HS-27A (cell line): ENCODE measurements at places on chromosomes 12 and 14.

GRCh38 chr12:93950311-93950710, 198.1 kb upstream of the PLXNC1 start:
- no peak for DNase-seq

DNA sequence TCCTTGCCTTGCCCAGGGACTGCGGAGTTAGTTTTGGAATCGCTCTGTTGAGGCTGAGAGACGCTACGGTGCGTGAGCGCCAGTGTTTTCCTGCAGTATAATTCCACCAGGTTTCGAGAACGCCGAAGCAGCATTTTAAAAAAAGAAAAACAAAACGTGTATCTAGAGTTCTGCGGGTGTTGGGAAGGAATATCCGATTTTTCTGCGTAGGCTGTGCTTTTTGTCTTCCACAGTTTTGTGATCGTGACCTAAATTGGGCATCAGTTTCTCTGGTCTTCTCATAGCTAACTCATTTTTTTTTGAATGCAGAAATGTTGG, 778 bp downstream of the DNM1L start:
- DNase-seq: peak; percentile 48

DNA sequence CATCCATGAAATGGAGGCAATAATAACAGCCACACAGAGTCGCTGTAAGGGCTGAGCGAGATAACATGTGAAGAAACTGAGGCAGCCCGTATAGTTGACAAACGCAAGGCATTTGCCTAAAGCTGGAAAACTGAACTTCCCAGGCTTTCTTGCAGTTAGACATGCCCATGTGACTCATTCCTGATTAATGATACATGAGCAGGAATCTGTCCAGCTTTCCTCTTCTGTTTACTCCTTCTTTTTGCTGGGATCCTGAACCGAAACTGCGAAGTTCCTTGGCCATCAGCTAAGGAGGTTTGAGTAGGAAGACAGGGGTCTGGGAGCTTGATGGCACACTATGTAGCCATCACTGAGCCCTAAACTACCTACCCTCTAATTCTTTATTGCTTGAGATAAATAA, 52.2 kb downstream of the ST8SIA1 start:
- peak; percentile 64 for DNase-seq

GRCh38 chr14:74571901-74572725, 39.9 kb downstream of the LTBP2 start:
- DNase-seq: peak; percentile 96

DNA sequence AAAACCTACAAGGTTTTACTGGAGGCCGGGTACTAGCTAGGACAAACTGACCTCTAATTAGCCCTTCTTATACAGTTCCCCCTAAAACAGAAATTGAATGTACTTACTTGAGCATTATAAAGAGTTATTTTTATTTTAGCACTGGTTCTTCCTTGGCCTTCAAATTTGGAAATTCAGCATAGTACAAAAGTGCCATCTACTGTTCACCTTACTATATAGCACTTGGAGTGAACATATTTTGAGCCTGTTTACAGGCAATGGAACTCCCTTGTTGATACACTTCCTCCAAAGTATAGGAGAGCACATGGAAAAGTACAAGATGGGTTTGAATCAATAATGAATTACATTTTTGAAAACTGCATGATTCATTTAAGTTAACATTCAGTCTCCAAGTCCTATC, 3.9 kb upstream of the POC1B start:
- no peak for DNase-seq

GRCh38 chr12:105622846-105623736, 292.6 kb downstream of the C12orf75 start:
- DNase-seq: no peak

GRCh38 chr12:6542209-6543009, 8.1 kb downstream of the GAPDH start:
- no peak for DNase-seq

GRCh38 chr12:4820971-4821370, 88.7 kb upstream of the KCNA1 start:
- no peak for DNase-seq

- no peak for DNase-seq
These were observed 71.9 kb upstream of the GNPNAT1 start for GRCh38 chr14:52863334-52863700.

- no peak for DNase-seq
These were observed 5.2 kb downstream of the IRF2BPL start for GRCh38 chr14:77023001-77023996.

GRCh38 chr12:46494424-46494823, 121.9 kb upstream of the SLC38A2 start:
- peak; percentile 68 for DNase-seq

DNA sequence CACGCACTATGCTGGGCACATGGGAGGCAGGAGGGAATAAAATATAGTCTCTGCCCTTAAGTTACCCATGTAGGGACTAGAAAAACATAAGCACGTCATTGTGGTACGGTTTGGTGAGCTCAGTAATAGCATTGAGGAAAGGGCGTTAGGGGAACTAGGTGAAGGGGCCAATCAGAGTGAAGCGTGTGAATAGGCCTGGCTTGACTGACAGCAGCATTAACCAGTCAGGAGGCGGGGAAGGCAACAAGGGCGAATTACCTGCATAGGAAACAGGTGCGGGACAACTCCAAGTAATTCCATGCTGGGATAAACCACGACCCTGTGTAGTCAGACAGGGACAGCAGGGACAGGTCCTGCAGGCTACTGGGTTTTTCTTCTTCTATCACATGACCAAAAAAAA, 107.7 kb downstream of the UNC79 start:
- DNase-seq: no peak

DNA sequence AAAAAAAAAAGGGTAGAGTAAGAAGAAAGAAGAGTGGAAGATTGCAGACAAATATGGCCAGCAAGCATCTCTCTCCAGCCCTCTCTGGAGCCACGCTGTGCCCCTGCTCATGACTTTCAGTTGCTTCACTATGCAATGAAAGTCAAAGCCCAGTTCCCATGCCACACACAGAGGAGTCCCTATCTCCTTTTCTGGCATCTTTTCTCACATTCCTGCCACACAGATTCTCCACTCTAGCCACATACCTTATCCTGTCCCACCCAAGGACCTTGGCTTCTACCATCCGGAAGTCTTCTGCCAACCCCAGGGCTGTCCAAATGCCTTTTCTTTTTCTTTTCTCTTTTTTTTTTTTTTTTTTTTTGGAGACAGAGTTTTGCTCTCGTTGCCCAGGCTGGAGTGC, 39.3 kb upstream of the CAPRIN2 start:
- peak; percentile 84 for DNase-seq

GRCh38 chr12:44000309-44000952, 164.6 kb downstream of the TMEM117 start:
- peak; percentile 33 for DNase-seq

DNA sequence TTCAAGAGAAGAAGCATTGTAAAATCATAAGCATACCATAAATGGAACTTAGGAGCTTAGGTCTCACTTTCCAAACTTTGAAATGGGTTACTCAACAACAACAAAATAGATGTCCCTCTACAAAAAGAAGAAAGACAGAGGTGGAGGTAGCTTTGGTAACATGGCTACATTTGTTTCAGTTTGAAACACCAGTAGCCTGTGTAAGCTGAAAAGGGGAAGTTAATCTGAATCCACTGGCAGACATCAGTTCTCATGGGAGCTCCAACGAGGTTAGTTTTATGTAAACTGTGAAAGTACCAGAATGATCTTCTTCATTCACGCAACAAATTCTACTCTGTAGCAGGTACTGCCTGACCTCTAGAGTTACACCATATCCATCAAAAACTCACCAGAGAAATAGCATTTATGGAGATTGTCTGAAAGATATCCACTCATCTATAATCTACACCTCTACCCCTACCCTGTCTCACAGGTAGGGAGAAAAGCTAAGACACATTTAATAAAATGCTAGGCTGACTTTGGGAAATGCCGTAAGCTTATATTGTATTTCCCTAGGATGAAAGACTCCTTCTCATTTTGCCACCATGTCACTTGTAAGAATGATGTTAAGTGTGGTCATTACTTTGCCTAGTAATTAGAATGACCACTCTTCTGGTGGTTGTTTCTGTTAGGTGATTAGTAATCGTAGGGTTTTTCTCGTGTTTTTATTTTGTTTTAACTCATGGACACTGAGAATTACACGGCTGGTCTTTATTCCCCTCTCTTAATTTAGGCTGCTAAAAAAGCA, 224.1 kb downstream of the ASCL1 start:
- DNase-seq: no peak

GRCh38 chr12:43338848-43339526, 213.0 kb downstream of the ADAMTS20 start:
- peak; percentile 30 for DNase-seq
